Hindlimb muscle (tissue), 1 donor: ENCODE measurements at places on chromosomes 6 and 20. TPM values are rescaled to one million over a fixed set of nuclear protein-coding genes. Genes with fewer than 3 reads are reported as not detected.

- DNase-seq: no peak
These were observed 165.4 kb downstream of the QKI start for GRCh38 chr6:163579880-163580295.

The DEFB127 gene
- not detected for polyA plus RNA-seq

The NRSN1 gene
- polyA plus RNA-seq: not detected

The RSPO3 gene
- 12.7 TPM for polyA plus RNA-seq
